K562 (cell line): ENCODE measurements at places on chromosomes 5 and 9.
A peak's percentile ranks its signal among the peaks of the same experiment; 100 is the strongest.

GRCh38 chr5:89282554-89283510 lies 399.8 kb upstream of the MEF2C start:
- no peak for DNase-seq

DNA sequence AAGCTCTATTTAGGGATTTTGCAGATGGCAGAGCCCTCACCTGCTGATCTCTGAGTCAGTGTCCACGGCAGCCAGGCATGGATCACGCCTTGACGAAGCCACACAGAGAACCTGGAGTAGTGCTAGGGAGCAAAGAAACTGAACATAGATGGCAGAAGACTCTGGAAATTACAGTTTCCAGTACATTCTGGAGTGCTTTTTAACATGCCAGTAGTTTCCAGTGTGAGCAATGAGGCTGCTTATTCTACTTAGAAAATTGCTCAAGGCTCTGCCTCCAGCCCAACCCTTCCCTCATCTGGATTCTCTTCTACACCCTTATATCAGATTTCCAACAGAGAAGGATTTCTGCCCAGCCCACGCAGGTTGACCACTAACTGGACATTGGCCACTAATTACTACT lies 203.3 kb downstream of the ADAMTS12 start:
- DNase-seq, result no peak

DNA sequence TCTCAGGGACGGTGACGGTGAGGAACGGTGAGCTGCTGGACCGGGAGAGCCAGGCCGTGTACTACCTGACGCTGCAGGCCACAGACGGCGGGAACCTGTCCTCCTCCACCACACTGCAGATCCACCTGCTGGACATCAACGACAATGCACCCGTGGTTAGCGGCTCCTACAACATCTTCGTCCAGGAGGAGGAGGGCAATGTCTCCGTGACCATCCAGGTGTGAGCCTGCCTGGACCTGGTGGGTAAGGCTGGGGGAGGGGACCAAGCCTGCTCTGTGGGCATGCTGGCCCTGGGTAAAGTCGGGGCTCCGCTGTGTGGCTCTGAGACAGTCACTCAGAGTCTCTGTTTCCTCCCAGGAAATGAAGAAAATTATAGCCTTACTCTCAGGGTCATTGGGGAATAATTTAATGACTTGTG lies 29.3 kb downstream of the CDHR2 start:
- DNase-seq, result peak; percentile 84

DNA sequence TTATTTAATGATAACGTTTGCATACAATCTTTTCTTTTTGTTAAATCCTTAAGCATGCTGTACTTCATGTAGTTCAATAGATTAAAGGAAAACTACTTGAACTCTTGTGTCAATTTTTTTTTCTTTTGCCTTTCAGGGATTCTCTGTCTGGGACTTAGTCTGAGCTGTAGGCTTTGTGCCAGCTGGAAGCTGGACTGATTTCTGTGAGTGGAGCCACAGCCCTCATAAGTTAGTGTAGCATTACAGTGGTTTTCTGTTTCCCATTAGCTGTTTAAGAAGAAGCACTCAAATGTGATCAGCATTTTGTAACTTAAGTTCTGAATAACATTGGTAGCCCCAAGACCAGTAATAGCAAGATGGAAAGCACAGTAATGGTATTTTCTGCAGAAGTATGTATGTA lies 330.6 kb upstream of the MEF2C start:
- no peak for DNase-seq

DNA sequence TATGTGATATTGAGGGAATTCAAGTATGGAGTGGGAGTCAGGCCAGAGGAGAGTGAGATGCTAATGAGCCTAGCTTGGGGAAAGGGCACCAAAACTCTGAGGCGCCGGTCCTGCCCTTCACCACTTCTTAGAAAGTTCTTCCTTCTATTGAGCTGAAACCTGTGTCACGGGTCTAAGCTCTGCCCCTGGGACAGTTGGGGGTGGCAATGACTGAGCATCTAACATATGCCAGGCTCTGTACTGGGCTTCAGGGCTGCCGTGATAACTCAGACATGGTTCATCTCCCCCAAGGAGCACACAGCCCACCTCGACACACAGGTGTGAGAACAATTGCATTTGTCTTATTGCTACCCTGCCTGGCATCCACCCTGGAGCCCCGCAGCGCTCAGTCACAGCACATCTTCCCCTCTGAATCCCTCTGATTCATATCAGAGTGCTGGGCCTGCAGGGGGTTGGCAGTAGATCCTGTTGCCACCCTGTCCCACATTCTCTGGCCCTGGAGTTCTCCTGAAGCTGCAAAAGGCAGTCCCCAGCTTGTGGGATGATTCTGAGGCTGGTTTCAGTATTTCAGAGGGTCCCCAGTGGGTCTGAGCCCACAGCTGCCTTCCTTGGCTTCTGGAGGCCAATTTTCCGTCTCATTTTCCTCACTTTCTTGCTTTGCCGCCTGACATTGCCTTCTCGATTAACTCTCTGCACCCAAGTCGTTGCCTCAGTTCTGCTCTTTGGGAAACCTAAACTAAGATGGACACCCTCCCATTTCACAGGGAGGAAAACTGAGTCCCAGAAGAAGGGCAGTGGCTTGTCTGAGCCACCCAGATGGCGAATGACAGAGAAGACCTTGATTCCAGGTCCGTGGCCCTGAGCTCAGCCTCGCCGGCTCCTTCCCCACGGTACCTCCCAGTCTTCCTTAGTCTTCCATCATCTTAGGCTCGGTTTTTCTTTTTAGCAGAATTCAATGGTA lies 42.5 kb downstream of the ALG2 start:
- DNase-seq, result no peak

DNA sequence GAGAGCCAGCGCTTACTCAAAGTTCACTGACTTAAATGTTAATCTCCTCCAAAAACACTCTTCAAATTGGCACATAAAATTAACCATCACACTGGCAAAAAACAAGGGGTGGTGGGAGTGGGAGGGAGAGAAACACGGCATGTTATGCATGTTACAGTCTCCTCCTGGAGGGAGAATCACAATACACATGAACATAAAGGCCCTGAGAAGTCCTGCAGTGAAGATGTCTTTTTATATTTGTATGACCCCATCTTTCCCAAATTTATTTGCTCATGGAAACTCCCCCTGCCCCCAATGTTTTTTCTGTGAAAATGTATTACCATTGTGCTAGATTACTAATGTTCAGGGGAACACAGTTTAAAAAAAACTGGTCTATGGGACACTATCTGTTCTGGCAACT lies 37.8 kb upstream of the ANKH start:
- DNase-seq, result no peak
